ENCODE measurements at places on chromosomes 1 and 21.

DNA sequence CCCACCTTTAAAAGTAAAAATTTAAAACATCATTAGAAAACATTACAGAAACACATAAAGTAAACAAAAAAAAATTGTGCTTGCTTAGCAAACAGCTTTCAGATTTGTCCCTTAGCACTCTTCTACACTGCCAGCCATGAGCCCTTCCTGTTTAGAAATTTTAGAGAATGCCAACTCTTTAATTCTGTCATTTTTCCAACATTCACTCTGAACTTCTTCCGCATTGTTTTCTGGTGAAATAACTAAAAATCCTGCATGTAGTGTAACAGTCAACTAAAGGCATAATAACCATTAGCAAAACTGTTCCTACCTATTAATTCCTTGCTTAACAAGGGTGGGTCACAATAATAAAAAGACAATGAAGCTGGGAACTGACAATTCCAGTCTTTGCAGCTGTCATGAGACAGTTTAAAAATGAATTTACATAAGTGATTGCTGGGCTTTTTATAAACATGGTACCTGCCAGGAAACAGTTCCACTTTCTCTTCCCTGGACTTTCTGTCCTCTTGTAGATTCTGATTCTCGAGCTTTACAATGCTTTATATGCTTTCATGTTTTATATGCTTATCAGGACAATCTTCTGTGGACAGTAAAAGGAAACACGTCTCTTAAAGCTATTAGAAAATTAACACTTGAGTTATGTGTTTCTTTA lies 19.0 kb downstream of the GNG12 start:
- no peak for DNase-seq

- no peak for DNase-seq
Measured at GRCh38 chr1:72006092-72006491, 276.2 kb downstream of the NEGR1 start.

GRCh38 chr1:243503155-243503554 lies 247.3 kb downstream of the SDCCAG8 start:
- no peak for DNase-seq

DNA sequence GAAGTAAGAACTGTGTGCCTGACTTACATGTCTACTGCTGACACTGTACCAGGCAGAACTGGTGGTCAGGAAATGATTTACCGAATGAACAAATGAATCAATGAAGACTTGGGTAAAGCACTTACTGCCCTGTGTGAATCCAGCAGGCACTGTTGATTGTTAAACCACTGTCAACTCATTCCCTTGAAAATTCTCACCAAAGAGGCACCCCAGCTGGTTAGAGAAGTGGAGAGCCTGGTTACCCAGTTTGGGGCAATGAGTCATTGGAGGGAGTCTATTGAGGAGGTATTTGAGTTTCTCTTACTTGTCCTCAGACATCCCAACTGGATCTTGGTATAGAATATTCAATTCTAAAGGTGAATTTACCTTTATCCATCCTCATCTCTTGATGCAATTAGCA lies 34.2 kb downstream of the JUN start:
- DNase-seq: no peak

DNA sequence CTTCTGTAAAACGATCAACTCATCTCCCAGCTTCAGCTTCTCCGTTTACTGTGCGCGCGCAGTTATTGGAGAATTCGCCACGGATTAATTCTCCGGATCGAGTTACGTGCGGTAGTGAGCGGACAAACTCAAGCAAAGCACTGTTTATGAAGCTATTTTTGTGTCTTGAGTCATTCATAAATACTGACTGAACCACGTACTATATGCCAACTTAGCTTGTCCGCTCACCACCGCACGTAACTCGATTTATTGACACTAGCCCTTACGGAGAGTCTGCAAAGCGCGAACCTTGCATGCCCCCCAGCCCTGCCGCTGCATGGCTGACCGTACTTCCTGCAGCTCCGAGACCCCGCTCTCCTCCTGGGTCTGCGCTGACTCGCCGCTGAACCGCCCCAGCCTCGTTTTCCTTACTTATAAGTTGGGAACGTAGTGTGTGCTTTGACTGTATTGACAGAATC lies 773 bp downstream of the CHD1L start:
- peak; percentile 19 for DNase-seq

DNA sequence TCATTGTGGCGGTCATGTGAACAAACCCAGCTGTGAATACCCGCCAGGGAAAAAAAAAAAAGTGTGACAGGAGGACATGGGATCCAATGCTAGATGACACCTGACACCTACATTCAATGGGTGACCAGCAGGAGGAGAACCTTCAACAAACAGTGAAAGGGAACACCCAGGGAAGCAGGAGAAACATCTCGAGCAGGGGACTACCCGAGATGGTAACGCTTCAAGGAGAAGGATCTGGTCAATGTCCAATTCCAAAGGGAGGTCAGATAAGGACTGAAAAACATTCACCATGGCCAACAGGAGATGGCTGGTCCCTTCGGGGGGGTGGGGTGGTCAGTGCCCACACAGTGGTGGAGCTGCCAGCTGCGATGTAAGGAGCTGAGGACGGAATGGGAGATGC lies 46.3 kb downstream of the PTPN14 start:
- no peak for DNase-seq

- no peak for DNase-seq
Measured at GRCh38 chr1:175597205-175597604, 146.2 kb downstream of the TNR start.

DNA sequence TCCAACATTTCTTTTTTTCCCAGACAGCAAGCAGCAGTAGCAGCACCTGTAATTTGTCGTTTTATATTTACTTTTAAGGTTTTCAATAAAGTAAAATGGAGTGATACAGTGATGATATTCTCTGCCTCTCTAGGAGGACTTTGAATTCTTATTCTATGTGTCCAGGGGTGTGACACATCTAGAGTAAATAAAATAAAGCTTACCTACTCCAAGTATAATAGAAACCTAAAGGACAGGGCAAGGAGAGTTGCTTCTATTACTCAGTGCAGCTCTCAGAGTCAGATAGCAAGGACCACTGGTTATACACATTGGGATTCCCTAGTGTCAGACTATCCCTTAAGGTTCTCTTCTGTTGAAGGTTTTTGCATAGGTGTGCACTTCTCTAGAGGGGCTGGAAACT lies 95.9 kb downstream of the LMO4 start:
- DNase-seq: no peak

- DNase-seq: no peak
Measured at GRCh38 chr1:116345843-116346242, 27.2 kb upstream of the ATP1A1 start.

DNA sequence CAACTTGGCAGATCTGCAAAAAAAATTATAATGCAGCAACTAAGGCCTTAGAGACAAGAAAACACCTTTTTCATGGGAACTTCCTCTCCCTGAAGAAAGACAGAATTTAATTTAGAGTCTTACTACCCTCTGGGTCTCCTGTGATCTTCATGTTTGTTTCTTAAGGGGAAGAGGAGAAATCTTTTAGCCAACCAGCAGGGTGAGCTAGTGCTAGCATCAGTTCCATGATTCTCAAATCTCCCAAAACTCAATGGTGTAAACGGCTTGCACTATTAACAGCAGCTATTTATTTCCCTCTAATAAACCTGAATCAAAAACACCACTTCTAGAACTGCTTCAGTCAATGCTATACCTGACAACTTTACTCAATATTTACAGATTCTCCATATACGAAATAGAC lies 3.8 kb downstream of the ZNF644 start:
- no peak for DNase-seq

DNA sequence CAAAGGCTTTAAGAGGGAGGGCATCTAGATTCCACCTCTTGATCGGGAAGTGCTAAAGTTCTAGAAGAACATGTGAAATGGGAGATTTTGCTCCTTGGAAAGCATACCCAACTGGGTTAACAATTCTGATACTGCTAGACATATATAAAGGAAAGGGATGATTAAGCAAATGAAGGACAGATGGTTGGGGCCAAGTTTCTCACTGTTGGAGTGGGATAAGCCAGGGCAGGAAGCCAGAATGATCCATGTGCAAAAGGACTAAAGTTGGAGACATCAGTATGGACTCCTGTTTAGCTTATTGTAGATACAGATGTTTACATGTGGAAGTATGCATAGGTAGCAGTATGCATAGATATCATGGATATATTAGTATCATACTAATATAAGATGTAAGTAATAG lies 16.8 kb downstream of the PLA2G5 start:
- no peak for DNase-seq

DNA sequence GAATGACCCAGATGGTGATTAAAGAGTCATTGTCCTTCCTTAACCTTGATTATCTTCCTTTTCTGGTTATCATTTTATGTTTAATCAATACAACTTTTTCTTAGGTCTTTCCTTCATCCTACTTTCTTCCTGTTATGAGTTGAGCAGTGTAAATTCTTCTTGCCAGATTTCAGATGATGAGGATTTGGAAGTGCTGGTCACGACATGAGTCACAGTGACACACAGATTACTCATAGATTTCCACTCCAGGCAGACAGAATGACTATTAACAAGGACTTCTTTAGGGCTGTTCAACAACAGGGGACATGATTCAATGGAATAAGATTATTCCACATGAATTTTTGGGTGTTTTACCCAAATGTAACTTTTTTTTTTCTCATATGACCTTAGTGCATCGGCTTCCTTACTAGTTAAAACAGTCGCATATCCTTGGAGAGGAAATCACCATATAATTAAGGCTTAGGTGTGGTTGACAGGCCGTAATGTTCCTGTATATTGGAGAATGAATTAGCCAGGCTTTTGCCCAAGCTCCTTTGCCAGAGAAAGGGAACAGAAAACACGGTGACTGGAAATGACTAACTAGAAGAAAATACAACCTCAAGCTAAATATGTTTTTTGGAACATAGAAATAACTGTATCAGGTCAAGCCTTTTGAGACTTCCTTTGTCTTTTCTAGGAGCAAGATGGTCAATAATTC lies 44.2 kb downstream of the PRRX1 start:
- DNase-seq: no peak

DNA sequence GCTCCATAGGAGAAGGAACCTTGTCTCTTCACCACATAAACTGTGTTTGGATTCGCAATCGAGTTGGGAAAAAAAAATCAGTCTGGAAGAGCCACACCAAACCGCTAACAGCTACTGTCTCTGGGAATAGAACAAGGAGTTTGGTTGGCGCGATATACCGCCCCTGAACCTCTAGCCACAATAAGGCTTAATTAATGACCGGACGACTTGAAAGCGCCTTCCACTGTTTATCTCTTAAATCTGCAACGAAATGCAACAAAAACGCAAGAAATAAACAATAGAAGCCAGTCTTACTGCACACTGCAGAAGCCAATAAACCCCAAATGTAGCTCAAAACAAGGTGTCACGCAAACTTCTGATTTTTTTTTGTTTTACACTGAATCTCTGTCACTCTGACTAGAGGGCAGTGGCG lies 10.9 kb downstream of the BTBD19 start:
- no peak for DNase-seq

- no peak for DNase-seq
Measured at GRCh38 chr1:12063141-12064072, at the start of gene TNFRSF8. TNFRSF8 (plus strand) TSS chr1:12063303; CDS start chr1:12063599, 296 bp downstream.

DNA sequence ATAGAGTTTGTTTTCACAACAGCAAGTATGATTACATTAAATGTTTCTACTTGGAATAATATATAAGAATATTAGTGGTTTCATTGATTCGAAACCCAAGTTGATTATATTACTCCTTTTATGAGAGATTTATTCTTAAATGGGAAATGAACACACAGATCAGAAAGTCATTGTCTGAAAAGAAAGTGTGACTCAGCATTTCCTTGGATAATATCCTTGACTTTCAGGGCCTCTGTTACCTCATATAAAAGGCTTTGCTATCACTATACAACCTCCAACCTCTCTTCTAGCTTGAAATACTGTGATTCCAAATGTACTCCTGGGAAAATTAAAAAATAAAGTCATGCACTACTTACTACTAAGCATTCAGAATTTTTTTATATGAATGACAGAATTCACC lies 295.3 kb upstream of the LYPLAL1 start:
- DNase-seq: no peak

GRCh38 chr1:222546548-222547259 lies 1.2 kb downstream of the HHIPL2 start:
- no peak for DNase-seq

GRCh38 chr1:14245954-14246353 lies 352.5 kb upstream of the KAZN start:
- DNase-seq: no peak

- no peak for DNase-seq
Measured at GRCh38 chr1:53071167-53071865, 9.3 kb downstream of the PODN start.

DNA sequence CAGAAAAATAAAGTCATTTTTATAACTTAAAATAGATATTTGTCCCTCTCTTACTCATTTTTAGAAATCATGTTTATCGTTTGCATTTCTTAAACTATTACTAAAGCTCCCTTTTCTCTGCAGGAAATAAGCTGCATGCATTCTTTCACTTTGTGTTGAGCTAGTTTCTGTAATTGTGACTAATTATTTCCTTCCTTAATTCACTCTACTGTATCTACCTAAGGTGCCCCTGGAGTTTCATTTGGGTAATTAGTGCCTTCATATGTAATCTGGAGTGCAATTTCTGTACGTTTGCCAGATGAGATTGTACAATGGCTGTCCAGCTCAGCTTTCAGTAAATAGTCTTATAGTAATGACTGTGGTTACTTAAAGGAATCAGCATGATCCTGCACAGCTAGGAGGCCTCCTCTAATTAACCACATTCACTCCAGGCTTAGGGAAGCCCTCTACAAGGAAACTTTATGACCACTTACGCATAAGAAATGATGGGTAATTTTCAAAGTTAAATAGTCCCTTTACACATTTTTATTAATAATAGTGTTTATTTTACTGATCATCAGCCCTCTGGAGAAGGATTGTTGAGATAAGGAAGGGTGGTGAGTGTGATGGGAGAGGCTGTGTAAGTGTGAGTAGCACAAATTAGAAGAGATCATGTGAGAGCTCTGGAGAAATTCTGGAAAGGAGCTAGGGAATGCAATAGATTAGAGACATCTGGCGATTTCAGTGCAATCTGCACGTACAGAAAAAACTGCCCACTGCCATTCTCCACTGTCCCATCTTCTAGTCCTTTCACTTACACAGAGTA lies 86.8 kb downstream of the LRRC8C start:
- no peak for DNase-seq

DNA sequence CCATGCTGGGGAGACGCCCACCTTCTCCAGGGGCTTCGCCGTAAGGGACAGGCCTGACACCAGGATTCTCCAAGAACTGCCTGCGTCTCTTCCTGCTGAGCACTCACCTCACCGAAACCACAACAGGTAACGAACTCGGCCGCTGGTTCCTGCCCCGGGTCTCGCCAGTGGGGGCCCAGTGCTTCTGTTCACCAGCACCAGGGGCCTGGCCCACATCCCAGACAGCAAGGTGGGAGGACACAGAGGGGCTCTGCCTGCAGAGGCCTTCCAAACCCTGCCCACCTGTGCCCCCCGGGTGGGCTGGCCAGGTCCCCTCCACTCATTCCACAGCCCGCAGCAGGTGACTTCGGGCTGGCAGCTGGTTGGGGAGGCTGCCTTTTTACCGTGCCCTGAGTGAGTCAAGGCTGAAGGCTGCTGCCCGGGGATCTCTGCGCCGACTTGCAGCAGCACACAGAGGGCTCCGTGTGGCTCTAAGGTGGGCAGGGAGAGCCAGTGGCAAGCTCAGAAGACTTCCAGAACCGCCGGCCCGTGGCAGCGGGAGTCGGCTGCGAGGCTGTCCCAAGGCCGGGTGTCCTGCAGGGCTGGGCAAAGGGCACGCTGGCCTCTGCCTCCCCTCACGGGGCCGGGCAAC lies 14.7 kb upstream of the COL18A1 start:
- no peak for DNase-seq

GRCh38 chr1:203451836-203452784 lies 23.5 kb upstream of the PRELP start:
- DNase-seq: no peak

GRCh38 chr1:185843297-185843869 lies 109.2 kb downstream of the HMCN1 start:
- no peak for DNase-seq

GRCh38 chr21:39667353-39667891 lies 54.7 kb downstream of the B3GALT5 start:
- no peak for DNase-seq

All from stimulated activated CD4-positive, alpha-beta T cell treated with anti-CD3 and anti-CD28 coated beads, TNF-alpha, amount 100 ng/mL, for 24 hours (primary cell).